ENCODE measurements at places on chromosomes 6 and 20.

DNA sequence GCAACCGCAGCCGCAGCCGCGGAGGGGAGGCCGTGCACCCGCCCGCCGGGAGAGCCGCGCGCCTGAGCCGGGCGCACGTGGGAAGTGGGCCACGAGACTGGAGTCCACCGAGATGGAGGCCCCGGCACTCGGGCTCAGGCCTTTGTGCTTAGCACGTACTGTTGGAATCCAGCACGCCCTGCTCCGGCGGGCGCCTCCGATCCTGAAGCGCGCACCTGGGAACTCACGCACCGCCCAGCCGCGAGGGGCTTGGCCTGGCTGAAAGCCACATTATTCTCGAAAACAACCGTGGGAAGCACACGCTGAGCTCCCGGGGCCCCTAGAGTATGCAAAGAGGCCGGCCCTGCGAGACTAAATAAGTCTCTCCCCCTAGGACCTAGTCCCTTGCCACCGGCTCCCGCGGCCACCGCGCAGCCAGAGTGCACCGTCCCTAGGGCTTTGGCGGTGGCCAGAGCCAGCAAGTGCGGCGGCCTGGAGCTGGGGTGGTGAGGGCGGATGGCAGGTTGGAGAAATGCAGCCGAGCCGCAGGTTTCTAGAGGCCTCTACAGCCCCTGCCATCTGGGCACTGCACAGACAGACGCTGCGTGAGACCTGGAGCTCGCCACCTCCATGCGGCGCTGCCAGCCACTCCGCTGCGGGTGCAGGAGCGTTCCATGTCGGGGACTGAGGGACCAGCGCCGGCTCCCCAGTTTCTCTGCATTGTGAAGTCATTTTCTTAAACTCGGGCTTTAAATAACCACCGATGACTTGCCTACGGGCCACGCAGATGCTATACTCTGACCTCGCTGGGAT is 42.0 kb upstream of the LY86 start:
- peak; percentile 7 for DNase-seq

- DNase-seq: no peak
These were observed at the start of gene SULF2 for GRCh38 chr20:47785311-47785853. Gene SULF2, minus strand, starts transcription at chr20:47785481. Its CDS starts 28,118 bp downstream, at chr20:47757363.

- no peak for DNase-seq
These were observed 30.8 kb downstream of the IL20RA start for GRCh38 chr6:137013738-137014602.

- no peak for DNase-seq
These were observed 25.8 kb downstream of the SDHAF4 start for GRCh38 chr6:70592391-70593117.

- no peak for DNase-seq
These were observed 156.1 kb upstream of the AGPAT4 start for GRCh38 chr6:161429921-161430490.

DNA sequence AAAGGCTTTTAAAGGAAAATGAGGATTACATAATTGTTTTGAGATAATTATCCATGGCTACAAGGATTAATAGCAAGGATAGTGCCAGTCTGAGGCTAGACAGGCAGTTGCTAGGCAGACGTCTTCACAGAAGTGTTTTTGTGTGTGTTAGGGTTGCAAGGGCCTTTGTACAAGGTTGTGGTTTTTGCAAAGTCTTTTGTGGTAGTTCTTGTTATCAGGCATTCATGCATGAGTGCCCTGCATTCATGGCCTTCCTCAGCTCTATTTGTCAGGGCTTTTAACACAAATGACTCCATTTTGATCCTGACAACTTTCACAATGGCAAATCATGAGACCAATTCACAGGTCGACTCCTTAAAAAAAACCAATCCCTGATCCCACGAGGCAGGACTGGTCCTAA is 68.1 kb upstream of the TXNDC5 start:
- no peak for DNase-seq

- peak; percentile 14 for DNase-seq
These were observed 164.2 kb downstream of the NFATC2 start for GRCh38 chr20:51378171-51378928.

- DNase-seq: no peak
These were observed 7.3 kb downstream of the JAG1 start for GRCh38 chr20:10666221-10667076.

DNA sequence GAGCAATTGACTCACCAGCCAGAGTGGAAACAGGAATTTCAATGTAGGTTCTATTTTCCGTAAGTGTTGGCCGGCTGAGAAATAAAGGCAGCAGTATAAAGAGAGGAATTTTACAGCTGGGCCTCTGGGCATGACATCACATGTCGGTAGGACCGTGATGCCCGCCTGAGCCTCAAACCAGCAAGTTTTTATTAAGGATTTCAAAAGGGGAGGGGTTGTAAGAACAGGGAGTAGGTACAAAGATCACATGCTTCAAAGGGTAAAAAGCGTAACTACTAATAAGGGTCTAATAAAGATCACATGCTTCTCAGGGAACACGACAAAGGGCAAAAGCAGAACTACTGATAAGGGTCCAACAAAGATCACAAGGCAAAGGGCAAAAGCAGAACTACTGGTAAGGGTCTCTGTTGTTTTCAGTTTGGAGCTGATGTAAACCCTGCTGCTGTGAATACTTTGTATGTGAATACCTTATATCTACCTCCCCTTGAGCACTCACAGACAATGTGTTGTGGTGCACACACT is 9.0 kb upstream of the TULP4 start:
- no peak for DNase-seq

Data from stimulated activated CD4-positive, alpha-beta T cell treated with anti-CD3 and anti-CD28 coated beads, Interleukin-4, amount 100 ng/mL, for 24 hours (primary cell).